Spinal cord (tissue), 10 donors: ENCODE measurements at places on chromosomes 7 and 10.

DNA sequence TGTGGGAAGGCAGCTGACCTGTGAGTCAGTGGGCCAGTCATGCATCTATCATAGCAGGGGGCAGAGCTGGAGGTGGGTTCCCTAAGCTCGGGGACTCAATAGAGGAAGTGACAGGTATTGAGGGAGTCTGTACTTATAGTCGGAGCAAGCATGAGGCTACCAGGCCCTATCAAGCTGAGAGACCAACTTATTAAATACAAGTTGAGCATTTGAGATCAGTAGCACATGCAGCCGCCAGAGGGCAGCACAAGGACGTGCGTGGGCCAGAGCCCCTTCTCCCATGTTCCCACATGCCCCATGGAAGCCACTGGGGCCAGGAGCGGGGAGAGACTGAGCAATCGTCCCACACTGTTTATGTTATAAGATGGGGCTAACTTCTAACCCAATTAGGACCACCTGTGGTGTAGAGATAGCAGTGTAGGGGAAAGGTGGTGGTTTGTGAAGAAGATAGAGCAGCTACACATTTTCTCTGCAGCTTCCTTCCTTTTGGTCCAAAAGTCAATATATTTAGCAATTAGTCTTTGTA, 13.0 kb upstream of the STK31 start:
- DNase-seq, result no peak

GRCh38 chr7:137287651-137288258, 55.8 kb downstream of the PTN start:
- DNase-seq, result no peak

GRCh38 chr7:33093266-33093665, 15.9 kb downstream of the RP9 start:
- no peak for DNase-seq

- DNase-seq, result no peak
Measured at GRCh38 chr10:15739254-15739970, 19.7 kb upstream of the ITGA8 start.

- no peak for DNase-seq
Measured at GRCh38 chr7:74018246-74018895, 9.6 kb upstream of the ELN start.

DNA sequence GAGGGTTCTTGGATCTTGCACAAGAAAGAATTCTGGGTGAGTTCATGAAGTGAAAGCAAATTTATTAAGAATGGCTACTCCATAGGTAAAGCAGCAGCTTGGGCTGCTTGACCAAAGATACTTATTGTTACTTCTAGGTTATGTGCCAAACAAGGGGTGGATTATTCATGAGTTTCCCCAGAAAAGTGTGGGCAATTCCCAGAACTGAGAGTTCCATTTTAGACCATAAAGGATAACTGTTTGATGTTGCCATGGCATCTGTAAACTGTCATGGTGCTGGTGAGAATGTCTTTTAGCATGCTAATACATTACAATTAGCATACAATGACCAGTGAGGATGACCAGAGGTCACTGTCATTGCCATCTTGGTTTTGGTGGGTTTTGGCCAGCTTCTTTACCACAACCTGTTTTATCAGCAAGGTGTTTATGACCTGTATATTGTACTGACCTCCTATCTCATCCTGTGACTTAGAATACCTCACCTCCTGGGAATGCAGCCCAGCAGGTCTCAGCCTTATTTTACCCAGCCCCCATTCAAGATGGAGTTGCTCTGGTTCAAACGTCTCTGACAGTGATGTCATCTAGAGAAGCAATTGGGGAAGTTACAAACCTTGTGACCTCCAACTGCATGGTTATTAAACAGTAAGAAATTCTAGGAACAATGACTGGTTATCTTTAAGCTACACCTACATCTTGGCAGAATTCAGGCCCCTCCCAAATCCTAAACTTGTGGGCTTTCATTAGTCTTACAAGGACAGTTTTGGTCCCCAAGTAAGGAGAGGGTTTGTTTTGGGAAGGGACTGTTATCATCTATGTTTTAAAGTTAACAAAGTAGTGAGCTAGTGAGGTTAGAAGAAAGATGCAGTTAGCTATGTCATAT, 48.0 kb upstream of the INHBA start:
- DNase-seq, result no peak

GRCh38 chr7:69426705-69427104, 171.6 kb upstream of the AUTS2 start:
- no peak for DNase-seq

- DNase-seq, result peak; percentile 17
Measured at GRCh38 chr10:12844811-12845483, 156.6 kb downstream of the CCDC3 start.

DNA sequence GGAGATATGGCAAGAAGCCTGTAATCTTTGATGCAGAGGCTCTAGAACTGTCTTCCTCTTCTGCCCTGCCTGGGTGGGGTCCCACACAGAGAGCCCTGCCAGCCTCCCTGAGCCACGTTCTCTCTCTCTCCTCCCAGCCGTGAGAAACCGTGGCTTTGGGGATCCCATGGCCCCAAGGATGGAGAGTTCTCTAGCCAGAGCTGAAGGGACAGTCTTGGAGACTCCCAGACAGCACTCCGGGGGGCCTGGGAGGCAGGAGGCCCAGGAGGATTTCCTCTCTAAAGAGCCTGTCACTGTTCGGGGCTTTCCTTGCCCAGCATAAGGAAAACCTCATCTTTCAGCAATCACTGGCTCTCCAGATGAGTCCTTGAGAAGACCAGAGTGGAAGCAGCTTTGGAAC, 227.1 kb downstream of the ARHGAP12 start:
- no peak for DNase-seq

DNA sequence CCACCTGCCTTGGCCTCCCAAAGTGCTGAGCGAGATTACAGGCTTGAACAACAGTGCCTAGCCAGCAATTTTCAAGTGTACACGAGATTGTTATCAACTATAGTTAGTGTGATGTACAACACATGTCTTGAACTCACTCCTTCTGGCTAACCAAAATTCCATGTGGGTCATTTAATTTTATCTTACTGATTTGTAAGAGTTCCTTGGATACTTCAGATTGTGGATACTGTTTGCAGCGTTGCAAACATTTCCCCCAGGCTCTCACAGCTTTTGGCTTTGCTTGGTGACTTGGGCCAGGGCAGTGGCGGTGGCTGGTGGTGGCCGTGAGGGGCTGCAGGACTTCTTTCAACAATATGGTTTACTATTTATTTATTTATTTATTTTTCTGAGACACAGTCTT, 8.5 kb upstream of the TMEM270 start:
- DNase-seq, result no peak

DNA sequence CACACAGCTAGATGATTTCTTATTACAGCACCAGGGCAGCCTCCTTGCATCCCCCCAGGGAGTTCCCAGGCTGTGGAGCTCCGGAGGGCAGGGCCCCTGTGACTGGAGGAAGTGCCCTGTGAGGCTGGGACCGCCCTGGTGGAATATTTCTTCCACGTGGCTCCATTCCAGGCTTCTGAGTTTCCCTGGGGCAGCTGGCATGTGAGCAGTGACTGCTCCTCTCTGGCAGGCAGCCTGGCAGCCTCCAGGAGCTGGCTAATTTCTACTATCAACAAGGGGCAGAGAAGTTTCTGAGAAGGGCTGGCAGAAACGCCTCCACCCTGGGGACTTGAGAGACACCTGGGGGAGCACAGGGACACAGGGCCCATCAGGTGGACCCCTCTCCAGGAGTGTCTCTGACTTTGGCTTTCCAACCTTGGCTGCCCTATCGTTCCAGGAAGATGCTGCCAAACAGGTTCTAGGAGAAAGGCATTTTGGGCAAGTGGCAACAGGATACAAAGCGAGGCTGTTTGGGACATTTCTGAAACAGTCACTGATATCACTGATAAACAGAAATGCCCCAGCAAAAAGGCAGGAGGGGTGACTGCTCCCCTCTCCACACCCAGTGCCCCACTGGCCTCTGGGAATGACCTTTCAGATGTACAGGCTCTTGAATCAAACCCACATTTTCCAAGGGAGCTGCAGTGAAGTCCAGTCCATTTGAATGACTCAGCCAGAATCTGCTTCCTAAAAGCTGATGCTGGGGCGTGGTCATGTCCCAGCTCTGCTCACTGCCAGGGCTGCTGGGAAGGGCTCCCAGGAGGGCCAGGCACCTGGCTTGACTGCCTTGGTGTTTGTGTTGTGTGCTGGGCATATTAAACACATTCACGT, 16.1 kb downstream of the MYOF start:
- DNase-seq, result no peak

- no peak for DNase-seq
Measured at GRCh38 chr10:93178226-93178625, 104.5 kb downstream of the CYP26A1 start.

GRCh38 chr7:129208667-129209066, 16.2 kb upstream of the AHCYL2 start:
- DNase-seq, result no peak

DNA sequence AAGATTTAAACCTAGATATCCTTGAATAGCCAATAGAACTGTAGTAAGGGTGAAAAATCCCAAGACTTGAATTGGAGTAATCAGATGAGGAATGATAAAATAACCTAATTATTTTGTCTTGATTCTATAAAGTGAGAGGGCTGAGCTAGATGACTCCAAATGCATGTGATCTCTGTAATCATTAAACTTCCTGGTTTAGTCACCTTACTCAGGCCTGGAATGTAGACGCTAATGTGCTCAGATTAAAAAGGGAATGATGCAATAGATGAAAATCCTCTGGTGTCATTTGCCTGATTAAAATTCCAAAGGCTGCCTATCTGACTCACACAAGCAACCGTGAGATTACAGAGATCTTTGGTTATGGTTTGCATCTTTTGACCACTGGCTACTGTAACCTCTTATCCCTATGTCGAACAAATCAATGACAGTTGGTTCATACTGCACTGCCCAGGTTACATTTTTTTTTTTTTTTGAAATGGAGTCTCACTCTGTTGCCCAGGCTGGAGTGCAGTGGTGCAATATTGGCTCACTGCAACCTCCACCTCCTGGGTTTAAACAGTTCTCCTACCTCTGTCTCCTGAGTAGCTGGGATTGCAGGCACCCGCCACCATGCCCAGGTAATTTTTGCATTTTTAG, 2.9 kb upstream of the HKDC1 start:
- no peak for DNase-seq

- no peak for DNase-seq
Measured at GRCh38 chr10:68135922-68136792, 26.9 kb downstream of the MYPN start.

GRCh38 chr7:120097020-120097419, 176.0 kb upstream of the KCND2 start:
- DNase-seq, result no peak

DNA sequence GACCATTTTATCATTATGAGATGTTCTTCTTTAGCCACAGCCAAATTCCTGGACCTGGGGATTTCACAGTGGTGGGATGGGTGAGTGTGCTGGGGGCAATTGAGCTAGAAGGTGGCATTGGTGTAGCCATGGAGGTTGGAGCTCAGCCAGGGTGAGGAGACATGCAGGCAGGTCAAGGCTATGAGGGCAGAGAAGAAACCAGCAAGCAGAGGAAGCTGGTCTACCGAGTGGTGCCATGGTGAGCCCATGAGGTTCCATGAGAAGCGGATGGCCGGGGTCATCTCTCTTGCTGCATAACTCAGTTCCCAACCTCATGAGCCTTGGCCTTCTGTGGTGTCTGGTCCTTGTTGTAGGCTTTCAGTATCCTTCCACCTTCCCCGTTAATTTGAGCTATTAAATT, 91.4 kb downstream of the CARD11 start:
- no peak for DNase-seq

GRCh38 chr10:75230600-75231038, 5.1 kb downstream of the COMTD1 start:
- peak; percentile 72 for DNase-seq

- no peak for DNase-seq
Measured at GRCh38 chr10:93704451-93704850, 2.1 kb upstream of the FRA10AC1 start.

- no peak for DNase-seq
Measured at GRCh38 chr10:55929291-55929690, 431.8 kb downstream of the ZWINT start.

GRCh38 chr7:106613848-106614560, 47.0 kb downstream of the CCDC71L start:
- no peak for DNase-seq

- no peak for DNase-seq
Measured at GRCh38 chr7:16951483-16952080, 69.8 kb upstream of the AGR3 start.

DNA sequence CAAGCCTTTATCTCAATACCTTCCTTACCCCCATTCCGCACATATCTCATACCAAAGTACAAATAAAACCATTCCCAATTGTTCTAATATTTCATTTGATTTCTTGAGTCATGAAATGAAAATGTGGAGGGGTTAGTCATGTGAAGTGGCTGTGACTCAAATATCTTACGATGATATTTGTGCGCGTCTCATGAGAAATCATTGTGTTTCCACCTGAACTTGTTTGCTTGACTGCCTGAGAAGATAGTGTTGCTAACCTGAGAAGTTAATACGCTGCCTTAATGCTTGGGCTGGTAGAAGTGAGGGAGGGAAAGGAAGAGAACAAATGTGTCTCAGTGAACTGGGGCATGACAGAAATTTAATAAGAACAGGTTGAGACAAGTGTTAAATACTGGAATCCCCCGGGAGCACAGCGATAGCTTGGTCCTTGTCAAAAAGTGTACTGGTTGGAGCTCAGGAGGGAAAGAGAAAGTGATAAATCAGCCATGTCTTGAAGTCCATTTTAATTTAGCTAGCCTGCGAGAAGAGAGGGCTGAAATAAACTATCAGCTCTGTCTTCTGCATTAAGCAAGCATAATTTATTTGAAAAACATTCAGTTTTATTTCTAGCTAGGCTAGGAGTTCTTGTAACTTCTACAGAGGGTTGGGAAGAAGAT, 7.2 kb upstream of the EPHA1 start:
- no peak for DNase-seq

GRCh38 chr7:108026647-108027046, 23.7 kb upstream of the LAMB1 start:
- peak; percentile 23 for DNase-seq

DNA sequence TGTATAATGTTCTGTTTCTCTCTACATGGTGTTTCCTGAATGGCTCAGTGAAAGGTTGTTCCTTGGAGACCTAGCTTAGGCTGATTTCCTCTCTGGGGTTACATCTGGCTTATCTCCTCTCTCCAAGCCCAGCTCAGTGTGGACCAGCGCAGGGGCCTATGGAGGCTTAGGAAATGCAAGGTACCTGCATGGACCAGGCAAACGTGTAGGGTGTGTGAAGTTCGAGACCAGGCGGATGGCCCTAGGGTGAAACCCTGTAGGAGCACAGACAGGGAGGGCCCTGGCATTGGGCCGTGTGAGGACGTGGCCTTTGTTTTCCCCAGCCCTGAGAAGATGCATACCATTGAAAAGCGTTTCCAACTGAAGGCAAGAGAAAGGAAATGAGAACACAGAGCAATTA, 59.0 kb downstream of the DOCK1 start:
- DNase-seq, result no peak

GRCh38 chr7:22181663-22182062, 175.3 kb downstream of the RAPGEF5 start:
- no peak for DNase-seq
